ENCODE measurements at places on chromosomes 12 and 14.

DNA sequence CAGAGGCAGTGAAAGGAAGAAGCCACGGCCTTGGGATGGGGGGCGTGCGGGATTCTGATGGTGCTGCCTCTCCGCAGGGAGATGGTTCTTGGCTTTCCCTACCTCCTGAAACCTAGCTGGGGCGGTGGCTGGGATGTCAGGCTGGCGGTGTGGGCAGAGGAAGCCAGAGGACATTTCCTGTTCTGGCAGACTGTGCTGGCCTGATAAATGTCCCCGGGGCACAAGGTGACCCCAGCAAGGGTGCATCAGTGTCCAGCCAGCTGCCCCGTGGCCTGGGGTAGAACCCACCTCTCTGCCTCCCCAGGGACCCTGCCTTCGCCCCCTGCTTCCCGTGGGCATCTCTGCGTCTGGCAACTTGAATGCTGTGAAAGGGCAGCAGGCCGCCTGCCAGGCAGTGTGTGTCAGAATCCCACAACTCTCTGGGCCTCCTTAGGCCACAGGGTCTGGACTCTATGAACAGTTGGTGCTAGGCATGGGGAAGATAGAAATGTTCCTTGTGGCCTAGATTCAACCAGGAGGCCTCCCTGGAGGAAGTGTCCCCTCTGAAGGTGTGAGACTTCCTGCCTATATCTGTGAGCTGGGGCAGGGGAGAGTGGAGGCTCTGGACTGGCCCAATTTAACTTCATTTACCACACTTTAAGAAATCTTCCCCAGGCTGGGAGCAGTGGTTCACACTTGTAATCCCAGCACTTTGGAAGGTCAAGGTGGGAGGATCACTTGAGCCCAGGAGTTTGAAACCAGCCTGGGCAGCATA lies 4.9 kb downstream of the SH2B3 start:
- no peak for DNase-seq

- DNase-seq, result no peak
Observed at GRCh38 chr14:95110178-95110577, 47.2 kb downstream of the DICER1 start.

DNA sequence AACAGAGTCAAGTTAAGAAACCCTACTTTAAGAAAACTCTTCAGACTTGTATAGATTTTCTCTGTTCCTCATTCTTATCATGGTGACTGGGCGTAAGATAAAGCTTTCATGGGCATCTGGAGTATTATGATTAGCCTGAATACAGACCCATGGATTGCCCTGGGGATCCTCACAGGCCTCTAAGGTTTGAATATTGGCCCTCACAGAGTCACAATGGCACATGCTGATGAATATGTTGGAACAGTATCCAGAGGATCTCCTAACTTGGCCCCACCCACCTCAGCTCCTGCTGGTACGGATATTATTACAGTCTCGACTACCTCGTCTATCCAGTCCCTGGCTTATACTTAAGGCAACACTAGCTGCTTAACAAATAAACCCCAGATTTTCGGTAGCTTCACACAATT lies 8.1 kb downstream of the OSBPL8 start:
- no peak for DNase-seq

DNA sequence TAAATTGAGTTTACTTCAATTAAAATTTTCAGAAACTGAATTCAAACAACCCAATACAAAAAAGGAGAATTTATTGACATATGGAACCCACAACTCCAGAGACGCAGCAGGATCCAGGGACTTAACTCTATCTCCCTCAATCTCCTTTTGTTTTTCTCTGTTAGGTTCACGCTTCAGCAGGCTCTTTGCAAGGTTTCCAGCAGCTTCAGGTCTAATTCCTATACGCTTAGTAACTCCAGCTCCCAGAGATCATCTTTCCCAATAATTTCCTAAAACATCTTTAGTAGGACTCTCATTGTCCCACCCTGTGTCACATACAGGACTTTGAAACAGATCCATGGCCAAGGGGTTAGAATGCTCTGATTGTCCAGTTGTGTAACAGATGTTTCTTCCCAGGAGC lies 175.2 kb downstream of the RMST start:
- no peak for DNase-seq

DNA sequence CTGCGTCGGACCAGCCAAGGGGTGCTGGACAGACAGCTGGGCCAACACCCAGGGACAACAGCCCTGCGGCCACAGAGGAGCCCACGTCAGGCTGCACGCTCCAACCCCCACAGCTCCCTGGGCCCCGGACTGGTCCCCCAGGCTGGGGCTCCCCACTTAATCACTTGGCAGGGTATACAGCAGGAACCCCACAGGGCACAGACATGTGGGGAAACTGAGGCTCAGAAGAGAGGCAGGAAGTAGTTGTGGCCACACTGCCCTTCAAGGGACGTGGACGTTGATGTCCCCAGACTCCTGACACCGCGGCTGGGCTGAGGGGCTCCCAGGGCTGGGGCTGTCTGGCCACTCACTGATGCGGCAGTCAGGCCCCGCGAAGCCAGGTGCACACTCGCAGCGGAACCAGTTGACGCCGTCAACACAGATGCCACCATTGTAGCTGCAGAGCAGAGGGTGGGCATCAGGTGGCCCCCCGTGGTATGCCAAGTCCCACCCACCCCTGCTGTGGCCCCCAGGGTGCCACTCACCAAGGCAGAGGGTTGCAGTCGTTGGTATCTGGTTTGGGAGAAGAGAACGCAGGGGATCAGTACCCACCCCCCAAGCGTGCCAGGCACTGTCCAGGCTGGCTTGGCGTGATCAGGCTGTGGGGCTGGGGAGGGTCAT lies 21.5 kb downstream of the JAG2 start:
- DNase-seq, result no peak

DNA sequence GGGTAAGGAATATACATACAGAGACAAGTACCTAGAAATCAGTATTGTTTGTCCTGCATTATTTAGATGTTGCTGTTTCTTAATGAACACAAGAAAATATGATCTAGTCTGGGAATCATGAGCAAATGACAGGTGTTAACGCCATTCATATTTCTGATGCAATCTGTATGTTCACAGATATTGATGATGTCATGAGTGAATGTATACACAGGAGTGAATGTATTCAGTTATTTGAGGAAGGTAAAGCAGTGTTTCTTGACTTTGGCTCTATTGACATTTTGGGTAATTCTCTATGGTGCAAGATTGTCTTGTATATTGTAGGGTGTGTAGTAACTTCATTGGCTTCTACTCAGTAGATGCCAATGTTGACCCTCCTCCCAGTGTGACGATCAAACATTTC lies 26.7 kb upstream of the RTL1 start:
- DNase-seq, result no peak

DNA sequence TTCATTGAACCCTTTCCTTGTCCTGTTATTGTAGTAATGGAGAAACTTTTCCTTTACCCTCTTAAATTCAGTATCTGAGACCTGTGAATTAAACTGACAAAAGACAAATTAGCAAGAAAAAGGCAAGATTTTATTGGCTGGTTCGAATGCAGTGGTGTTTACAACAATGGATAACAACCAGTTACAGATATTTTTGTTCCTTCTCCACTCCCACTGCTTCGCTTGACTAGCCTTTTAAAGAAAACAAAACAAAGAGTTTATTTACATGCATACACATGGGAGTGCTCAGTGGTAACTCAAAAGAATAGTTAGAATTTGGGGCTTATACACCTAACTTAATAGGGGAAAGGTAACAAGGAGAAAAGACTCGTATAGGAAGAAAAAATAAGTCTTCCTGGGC lies 37.0 kb upstream of the HECTD1 start:
- no peak for DNase-seq

DNA sequence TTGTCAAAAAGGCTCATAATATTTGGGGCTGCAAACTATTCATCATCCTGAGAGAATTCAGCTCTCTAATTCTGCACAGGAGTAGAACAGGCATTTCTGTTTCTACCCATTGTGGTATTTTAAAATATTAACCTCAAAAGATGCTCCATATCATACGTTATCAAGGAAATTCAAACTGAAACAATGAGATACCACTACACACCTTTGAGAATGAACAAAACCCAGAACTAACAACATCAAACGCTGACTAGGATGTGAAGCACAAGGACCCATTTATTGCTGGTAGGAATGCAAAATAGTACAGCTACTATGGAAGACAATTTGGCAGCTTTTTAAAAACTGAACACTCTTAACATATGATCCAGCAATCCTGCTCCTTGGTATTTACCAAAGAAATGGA lies 171.8 kb downstream of the DUSP6 start:
- no peak for DNase-seq

DNA sequence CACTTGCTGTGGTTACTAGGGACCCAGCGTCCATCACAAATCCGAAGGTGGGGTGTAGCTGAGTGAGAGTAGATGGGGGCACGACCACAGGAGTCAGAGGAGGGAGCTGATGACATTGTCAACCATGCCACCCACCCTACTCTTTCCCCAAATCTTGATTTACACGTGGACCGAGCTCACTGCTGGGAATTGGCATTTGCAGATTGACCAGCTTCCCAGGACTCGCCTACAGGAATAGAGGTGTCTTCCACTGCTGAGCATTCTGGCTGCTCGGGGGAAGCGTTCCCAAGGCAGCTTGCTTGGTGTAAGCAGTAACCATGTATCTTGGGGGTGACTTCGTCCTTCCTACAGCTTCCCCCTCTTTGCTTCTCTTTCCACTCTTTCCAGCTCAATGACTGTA lies 353 bp upstream of the PTPRR start:
- DNase-seq, result no peak

GRCh38 chr12:53093777-53094393 lies 3.6 kb upstream of the IGFBP6 start:
- DNase-seq, result no peak

GRCh38 chr12:6765634-6766581 lies at the start of gene PTMS:
Gene PTMS (plus strand): TSS chr12:6766363. CDS start chr12:6766706, 343 bp downstream.
- peak; percentile 95 for DNase-seq
